Stimulated activated CD4-positive, alpha-beta T cell treated with anti-CD3 and anti-CD28 coated beads, Interleukin-1b, Interleukin-23, amount 100 ng/mL, for 48 hours (primary cell): ENCODE measurements at places on chromosomes 3 and 15.
A peak's percentile ranks its signal among the peaks of the same experiment; 100 is the strongest.

GRCh38 chr3:41629986-41630385 is 331.9 kb downstream of the ULK4 start:
- no peak for DNase-seq

DNA sequence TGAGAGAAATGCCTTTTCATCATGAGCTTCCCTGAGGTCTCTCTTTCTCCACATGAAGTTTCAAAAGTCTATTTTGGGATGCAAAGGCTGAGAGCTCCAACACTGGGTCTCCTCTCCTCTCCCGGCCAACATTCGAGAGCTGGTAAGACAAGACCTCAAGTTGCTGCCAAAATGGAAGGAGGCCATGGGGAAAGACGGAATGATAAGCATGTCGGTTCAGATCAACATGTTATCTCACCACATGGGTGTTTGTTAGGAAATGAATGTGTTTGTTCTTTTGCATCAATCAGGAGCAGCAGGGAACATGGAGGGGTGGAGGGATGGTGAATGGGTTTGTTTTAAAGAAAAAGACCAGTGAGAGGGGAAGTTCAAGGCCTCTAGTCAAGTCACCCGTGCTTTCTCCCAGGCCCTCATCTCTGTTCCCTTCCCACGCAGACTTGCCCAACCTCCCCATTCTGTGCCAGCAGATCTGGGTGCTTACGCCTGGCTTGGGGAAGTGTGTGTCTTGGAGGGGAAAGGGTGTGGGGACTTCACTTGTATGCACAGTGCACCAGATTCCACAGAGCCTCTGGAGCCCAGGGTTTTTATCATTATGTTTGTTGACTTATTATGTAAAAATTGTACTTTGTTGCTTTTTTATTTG is 23.5 kb upstream of the ATP10A start:
- no peak for DNase-seq

DNA sequence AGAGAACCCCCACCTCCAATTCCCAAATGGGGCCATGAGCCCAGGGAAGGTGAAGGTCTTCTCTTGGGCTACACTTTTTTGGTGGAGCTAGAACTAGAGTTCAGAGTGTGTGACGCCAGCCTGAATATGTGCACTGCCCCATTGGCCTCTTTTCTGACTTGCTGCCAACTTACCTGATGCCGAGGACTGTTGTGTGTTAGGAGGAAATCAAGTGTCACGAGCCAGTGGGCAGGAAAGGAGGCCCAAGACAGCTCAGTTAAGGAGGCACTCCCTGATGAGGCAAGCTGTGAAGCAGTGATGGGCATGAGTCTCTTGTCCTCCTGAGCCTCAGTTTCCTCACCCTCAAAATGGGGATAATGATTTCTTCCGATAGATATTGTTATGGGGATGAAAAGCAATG is 107.8 kb downstream of the ANP32A start:
- DNase-seq, result no peak

- DNase-seq, result no peak
These were observed 762.2 kb downstream of the NR2F2 start for GRCh38 chr15:97092656-97093055.

GRCh38 chr3:116039651-116039985 is 405.7 kb downstream of the LSAMP start:
- no peak for DNase-seq

GRCh38 chr3:94564247-94564646 is 501.4 kb downstream of the NSUN3 start:
- no peak for DNase-seq

DNA sequence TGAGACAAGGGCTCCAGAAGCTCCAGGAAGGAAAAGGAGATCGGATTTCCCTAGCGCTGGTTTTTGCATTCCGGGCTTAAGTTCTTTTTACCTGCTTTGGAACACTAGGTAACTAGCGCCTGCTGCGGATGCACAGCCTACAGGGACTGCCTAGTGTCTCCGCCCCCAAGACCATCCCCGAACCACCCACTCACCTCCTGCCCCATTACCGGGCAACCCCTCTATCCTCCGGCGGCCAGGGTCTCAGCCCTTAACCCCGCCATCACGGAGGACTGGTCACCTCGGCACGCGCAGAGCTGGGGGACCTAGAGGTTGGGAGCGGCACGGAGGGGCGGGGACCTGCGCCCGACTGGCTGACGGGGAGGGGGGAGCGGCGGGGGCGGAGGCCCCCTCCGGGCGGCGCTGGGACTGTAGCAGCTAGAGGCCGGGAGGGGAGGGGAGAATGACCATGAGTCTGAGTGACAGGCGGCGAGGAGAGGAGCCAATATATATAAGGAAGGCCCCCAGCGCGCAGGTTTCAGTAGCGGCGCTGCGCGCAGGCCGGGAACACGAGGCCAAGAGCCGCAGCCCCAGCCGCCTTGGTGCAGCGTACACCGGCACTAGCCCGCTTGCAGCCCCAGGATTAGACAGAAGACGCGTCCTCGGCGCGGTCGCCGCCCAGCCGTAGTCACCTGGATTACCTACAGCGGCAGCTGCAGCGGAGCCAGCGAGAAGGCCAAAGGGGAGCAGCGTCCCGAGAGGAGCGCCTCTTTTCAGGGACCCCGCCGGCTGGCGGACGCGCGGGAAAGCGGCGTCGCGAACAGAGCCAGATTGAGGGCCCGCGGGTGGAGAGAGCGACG is at the start of gene DLL4:
Gene DLL4 (plus strand): TSS at position 520 of the 839 bp plus-strand sequence. CDS start 329 bp downstream, outside the sequence.
- DNase-seq, result peak; percentile 37

- no peak for DNase-seq
These were observed 29.0 kb downstream of the LMCD1 start for GRCh38 chr3:8530581-8530980.

- DNase-seq, result no peak
These were observed 33.4 kb downstream of the CLDN1 start for GRCh38 chr3:190288836-190289235.
